ENCODE measurements at places on chromosomes 16 and 17. TPM values are rescaled to one million over a fixed set of nuclear protein-coding genes. Genes with fewer than 3 reads are reported as not detected.

Gene OR1A2
- not detected for polyA plus RNA-seq

Gene ADCY7
- polyA plus RNA-seq, result 2.4 TPM

Gene ANKRD40CL
- not detected for polyA plus RNA-seq

- H3K4me1 ChIP-seq, result peaks cover 47% of the 10 kb centered on the region
- no peak for DNase-seq
- no peak overlapping the region for H3K4me3 ChIP-seq
- peaks cover 100% of the 10 kb centered on the region for H3K27me3 ChIP-seq
- no peak overlapping the region for H3K27ac ChIP-seq
Measured at GRCh38 chr17:48558057-48558830, 13.3 kb upstream of the HOXB2 start.

GRCh38 chr16:391885-392335 is 5.1 kb upstream of the NME4 start:
- H3K4me1 ChIP-seq, result no peaks in the 10 kb centered on the region
- no peaks in the 10 kb centered on the region for H3K36me3 ChIP-seq
- H3K27me3 ChIP-seq, result no peaks in the 10 kb centered on the region
- no peak overlapping the region for H3K27ac ChIP-seq
- DNase-seq, result peak; percentile 86
- H3K4me3 ChIP-seq, result no peak overlapping the region

GRCh38 chr17:78957128-78957527 is 22.6 kb downstream of the LGALS3BP start:
- no peak for DNase-seq
- H3K4me1 ChIP-seq, result no peaks in the 10 kb centered on the region
- no peaks in the 10 kb centered on the region for H3K36me3 ChIP-seq
- H3K27ac ChIP-seq, result no peak overlapping the region

GRCh38 chr16:68238029-68238345 is 2.1 kb upstream of the ESRP2 start:
- peak overlapping the region; percentile 57 for H3K4me3 ChIP-seq
- 0 out of 2 replicates have a peak, but pooled peaks cover 1% of the 10 kb centered on the region for H3K36me3 ChIP-seq
- peaks cover 3% of the 10 kb centered on the region for H3K27me3 ChIP-seq

Gene MT1H
- polyA plus RNA-seq, result 442 TPM

- no peak overlapping the region for H3K4me3 ChIP-seq
- peak; percentile 4 for DNase-seq
- no peaks in the 10 kb centered on the region for H3K4me1 ChIP-seq
- H3K27ac ChIP-seq, result no peak overlapping the region
- H3K27me3 ChIP-seq, result no peaks in the 10 kb centered on the region
Measured at GRCh38 chr16:75225678-75226515, 7.1 kb downstream of the CTRB1 start.

DNA sequence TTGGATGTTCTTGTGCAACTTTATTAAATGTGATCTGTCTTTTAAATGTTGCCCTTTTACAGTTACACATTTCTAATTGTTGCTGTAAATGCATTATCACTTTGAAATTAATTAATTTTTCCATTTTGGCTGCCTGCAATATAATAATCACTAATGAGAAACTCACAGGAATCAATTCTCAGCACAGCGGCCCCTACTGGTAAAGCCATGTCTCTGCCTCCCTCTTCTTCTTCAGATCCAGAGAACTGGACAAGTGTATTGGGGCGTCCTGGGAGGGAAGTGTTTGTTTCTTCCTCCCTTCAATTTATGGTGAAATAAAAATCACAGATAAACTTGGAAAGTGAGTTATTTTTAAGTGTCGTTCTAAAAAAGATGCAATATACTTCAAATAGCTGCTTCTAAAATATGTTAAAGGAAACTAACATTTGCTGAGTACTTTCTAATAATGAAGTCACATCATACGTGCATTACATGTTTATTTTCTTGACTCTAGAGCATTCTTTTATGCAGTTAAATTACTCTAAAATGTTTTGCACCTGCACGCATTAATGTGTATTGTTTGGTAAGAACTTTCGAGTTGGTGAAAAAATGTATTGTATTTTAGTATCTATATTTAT is 338.0 kb downstream of the WWOX start:
- no peaks in the 10 kb centered on the region for H3K27me3 ChIP-seq
- peak; percentile 76 for DNase-seq
- no peaks in the 10 kb centered on the region for H3K36me3 ChIP-seq
- H3K4me1 ChIP-seq, result no peaks in the 10 kb centered on the region

Gene DUS2
- 12.8 TPM for polyA plus RNA-seq

- no peaks in the 10 kb centered on the region for H3K36me3 ChIP-seq
- peak overlapping the region; percentile 65 for H3K4me3 ChIP-seq
- peaks cover 18% of the 10 kb centered on the region for H3K4me1 ChIP-seq
- peak; percentile 70 for DNase-seq
Measured at GRCh38 chr17:11996722-11997146, 541 bp downstream of the ZNF18 start.

GRCh38 chr17:72090108-72090507 is 30.7 kb upstream of the SOX9 start:
- H3K27me3 ChIP-seq, result no peaks in the 10 kb centered on the region
- no peak overlapping the region for H3K4me3 ChIP-seq
- no peaks in the 10 kb centered on the region for H3K36me3 ChIP-seq
- no peak for DNase-seq

Gene KIF2B
- 0.08 TPM for polyA plus RNA-seq

DNA sequence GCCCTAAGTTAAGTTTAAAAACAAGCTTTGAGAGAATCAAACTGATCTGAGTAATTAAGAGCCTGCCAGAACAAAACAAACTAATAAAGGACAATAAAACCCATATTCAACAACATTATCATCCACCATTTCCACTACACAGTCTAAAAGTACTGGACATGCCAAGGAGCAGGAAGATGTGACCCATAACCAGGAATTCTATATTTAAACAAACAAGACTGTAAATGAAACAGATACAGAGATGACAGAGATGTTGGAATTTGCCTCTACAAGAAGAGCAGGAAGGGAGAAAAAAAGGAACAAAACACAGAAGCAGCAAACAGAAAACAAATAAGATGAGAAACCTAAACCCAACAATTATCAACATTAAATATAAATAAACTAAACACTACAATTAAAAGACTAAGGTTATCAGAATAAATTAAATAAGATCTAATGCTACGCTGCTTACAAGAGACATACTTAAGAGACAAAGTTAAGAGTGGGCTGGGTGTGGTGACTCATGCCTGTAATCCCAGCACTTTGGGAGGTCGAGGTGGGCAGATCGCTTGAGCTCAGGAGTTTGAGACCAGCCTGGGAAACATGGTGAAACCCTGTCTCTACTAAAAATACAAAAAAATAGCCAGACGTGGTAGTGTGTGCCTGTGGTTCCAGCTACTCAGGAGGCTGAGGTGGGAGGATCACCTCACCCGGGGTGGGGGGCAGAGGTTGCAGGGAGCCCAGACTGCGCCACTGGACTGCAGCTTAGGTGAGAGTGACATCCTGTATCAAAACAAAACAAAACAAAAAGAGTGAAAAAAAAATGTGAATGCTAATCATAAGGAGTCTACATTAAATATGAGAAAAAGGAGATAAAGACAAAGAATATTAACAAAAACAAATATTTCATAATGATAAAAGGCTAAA is 50.6 kb downstream of the CREBBP start:
- no peaks in the 10 kb centered on the region for H3K27me3 ChIP-seq
- H3K27ac ChIP-seq, result no peak overlapping the region
- peaks cover 13% of the 10 kb centered on the region for H3K4me1 ChIP-seq
- no peak for DNase-seq

- H3K27me3 ChIP-seq, result no peaks in the 10 kb centered on the region
- H3K27ac ChIP-seq, result no peak overlapping the region
- no peak overlapping the region for H3K4me3 ChIP-seq
- peaks cover 12% of the 10 kb centered on the region for H3K4me1 ChIP-seq
- DNase-seq, result peak; percentile 23
Measured at GRCh38 chr17:76193591-76193990, 46.7 kb downstream of the RNF157 start.

- no peak for DNase-seq
- no peaks in the 10 kb centered on the region for H3K4me1 ChIP-seq
Measured at GRCh38 chr17:19327031-19327783, 35.3 kb downstream of the B9D1 start.

GRCh38 chr16:9138021-9138680 is 46.7 kb downstream of the HAPSTR1 start:
- 0 out of 2 replicates have a peak, but pooled peaks cover 7% of the 10 kb centered on the region for H3K4me1 ChIP-seq
- no peaks in the 10 kb centered on the region for H3K27me3 ChIP-seq
- H3K36me3 ChIP-seq, result no peaks in the 10 kb centered on the region
- H3K4me3 ChIP-seq, result no peak overlapping the region
- DNase-seq, result no peak
- no peak overlapping the region for H3K27ac ChIP-seq

DNA sequence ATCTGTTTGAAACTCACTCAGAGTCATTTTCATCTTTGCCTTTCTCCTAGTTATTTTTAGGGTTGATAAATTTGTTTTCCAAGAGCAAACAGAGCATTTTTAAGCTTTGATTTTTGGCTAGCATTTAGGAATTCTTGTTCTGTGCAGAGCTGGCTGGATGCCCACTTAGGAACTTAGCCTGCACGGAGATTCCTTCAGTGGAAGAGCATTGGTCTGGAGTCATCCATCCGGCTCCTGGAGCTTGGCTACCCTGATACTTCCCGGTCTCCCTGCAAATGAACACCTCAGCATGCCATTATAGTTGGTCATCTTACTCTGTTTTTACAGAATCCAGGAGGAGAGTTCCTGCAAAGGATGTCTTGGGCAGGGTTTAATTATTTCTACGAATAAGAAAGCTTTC is 57.1 kb downstream of the SPECC1 start:
- H3K27ac ChIP-seq, result no peak overlapping the region
- no peaks in the 10 kb centered on the region for H3K27me3 ChIP-seq
- H3K36me3 ChIP-seq, result no peaks in the 10 kb centered on the region
- no peak for DNase-seq

Gene DHRS7C
- not detected for polyA plus RNA-seq

GRCh38 chr17:63398680-63399079 is 47.4 kb downstream of the CYB561 start:
- H3K27ac ChIP-seq, result no peak overlapping the region
- no peak overlapping the region for H3K4me3 ChIP-seq
- H3K4me1 ChIP-seq, result no peaks in the 10 kb centered on the region

- no peak for DNase-seq
- H3K4me1 ChIP-seq, result peaks cover 5% of the 10 kb centered on the region
- H3K36me3 ChIP-seq, result no peaks in the 10 kb centered on the region
- H3K27me3 ChIP-seq, result no peaks in the 10 kb centered on the region
- H3K27ac ChIP-seq, result no peak overlapping the region
- no peak overlapping the region for H3K4me3 ChIP-seq
Measured at GRCh38 chr17:71412803-71413202, 708.0 kb upstream of the SOX9 start.

- peak; percentile 51 for DNase-seq
- peaks cover 22% of the 10 kb centered on the region for H3K4me1 ChIP-seq
- no peaks in the 10 kb centered on the region for H3K27me3 ChIP-seq
- H3K36me3 ChIP-seq, result peaks cover 79% of the 10 kb centered on the region
- H3K27ac ChIP-seq, result peak overlapping the region; percentile 72
- no peak overlapping the region for H3K4me3 ChIP-seq
Measured at GRCh38 chr17:28912281-28912937, 9.5 kb upstream of the DHRS13 start.

DNA sequence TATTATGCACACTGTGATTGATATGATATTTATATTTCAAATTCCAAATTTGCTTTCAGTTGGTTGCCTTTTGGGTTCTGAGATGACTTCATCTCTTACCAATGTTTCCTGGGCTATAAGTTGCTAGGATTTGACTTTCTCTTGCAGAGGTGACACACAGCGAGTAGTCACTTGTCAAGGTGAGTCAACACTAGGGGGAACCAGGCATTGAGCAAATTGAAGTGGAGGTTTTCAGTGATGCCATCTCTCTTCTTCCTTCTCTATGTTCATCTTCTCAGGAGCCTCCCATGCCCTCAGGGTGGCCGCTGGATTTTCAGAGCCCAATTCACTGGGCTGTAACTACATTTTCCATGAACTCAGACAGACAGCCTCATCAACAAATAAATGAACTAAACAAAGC is 6.0 kb upstream of the CPD start:
- H3K4me3 ChIP-seq, result no peak overlapping the region
- no peaks in the 10 kb centered on the region for H3K36me3 ChIP-seq
- H3K4me1 ChIP-seq, result peaks cover 12% of the 10 kb centered on the region

DNA sequence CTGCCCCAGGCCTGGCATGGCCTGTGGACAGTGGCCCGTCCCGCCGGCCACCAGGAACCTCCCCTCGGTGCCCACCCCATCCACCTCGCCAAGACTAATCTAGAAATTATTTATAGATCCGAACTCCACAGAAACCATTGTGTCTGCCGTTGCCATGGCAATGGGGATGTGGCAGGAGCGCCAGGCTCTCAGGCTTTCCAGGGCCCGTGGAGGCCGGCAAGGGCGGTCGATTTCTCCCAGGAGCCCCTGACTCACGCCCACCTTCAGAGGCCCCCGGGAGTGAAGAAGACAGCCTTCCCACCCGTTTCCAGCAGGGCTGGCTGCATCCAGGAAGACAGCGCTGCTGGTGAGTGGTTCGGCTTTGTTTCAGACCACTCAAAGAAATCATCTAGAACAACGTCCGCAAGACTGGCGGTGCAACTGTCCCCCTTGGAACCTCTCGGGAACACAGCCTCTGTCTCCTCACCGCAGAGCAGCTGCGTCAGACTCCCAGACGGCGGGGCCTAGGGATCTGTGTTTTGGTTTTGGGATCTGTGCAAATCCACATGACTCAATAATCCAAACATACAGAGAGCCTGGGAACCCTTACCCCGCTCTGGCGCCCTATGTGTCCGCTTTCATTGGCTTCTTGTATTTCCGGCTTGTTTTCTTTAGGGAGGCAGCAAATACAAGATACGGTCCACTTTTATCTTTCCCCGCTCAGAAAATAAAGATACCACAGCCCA is 48.5 kb upstream of the ZCCHC14 start:
- no peak overlapping the region for H3K27ac ChIP-seq
- DNase-seq, result no peak
- H3K36me3 ChIP-seq, result no peaks in the 10 kb centered on the region
- H3K4me3 ChIP-seq, result no peak overlapping the region
- peaks cover 8% of the 10 kb centered on the region for H3K4me1 ChIP-seq

Measured in GM23338 (cell line).